ENCODE measurements at places on chromosomes 4 and X.

DNA sequence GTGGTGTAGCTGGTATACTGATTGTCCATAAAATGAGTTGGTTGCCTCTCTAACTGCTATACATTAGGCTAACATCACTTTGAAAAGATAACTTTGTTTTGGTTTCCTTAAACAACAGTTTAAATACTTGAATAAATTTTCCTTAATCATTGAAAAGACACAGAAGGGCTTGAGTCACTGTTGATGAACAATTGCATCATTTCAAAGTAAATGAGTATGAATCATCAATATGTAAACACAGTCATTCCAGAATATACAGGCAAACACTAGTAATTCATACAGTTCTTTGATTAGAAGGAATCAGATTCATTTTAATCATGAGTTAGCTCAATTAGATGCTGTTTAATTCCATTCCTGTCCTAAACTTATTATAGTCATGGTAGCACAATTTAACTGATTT is 160.6 kb downstream of the AFF2 start:
- no peak for DNase-seq

DNA sequence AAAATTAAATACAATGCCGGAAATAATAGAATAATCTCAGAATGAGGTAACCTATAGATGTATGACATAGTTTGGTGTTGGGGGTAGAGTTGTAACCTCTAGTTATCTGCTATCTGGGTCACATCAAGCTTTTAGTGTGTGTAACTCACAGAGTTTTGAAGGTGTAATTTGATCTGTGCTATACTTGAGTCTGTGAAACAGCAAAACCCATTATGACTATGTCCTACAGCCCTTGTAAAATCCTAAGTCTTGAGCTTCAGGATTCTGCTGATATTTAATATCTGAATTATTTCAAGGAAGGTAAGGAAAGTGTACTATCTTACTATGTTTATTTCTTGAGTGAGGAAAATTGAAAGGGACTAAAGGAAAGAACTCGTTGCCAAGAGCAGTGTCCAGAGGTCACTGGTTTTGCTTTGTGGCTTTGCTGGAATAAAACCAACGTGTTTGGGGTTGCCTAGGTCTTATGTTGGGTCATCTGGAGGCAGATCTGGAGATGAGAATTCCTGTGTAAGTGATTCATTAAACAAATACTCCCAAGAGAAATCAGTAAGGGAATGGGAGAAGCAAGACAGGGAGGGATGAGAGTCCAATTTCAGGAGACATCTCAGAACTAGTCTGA is 107.8 kb upstream of the CBLL2 start:
- no peak for DNase-seq

DNA sequence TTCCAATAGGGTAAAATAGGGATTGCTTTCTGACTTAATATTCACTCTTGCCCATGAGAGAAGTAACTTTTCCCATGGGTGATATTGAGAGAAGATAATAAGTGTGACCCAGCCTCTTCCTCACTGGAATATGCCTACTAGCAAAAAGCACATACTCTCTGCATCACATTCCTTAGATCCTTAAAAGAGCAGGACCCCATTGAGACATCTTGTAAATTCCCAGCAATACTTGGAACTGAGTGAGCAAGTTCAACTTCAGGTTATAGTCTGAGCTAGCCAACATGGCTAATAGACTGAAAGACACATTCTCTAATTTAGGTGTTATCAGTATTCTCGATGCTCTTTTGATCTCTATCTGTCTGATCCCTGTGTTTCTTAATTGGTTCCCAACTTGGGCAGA is 1372.3 kb downstream of the STIM2 start:
- no peak for DNase-seq

GRCh38 chrX:131747173-131747572 is 203.3 kb downstream of the OR13H1 start:
- DNase-seq: peak; percentile 81

DNA sequence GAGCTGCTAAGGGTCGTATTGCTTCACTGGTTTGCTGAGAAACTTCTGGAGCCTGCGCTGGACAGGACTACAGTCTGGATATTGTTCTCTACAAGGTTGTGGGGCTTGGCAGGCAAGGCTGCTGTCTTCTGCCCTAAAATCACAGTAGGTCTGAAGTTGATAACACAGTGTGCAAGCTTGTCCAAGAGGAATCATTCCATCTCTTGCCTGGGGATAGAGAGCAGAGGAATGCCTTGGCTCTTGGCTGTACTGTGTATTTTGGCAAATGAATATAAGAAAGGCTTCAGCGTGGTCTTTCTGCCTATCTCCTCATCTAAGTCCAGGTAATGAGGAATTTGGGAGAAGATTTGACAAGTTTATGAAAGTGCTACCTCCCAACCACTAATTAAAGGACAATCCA is 9.4 kb upstream of the RASL11B start:
- DNase-seq: no peak

- DNase-seq: no peak
Measured at GRCh38 chrX:125205918-125206665, 113.6 kb upstream of the TEX13C start.

- no peak for DNase-seq
Measured at GRCh38 chr4:56127716-56128115, 179.0 kb downstream of the CEP135 start.
